ENCODE measurements at places on chromosomes 5 and 9.

DNA sequence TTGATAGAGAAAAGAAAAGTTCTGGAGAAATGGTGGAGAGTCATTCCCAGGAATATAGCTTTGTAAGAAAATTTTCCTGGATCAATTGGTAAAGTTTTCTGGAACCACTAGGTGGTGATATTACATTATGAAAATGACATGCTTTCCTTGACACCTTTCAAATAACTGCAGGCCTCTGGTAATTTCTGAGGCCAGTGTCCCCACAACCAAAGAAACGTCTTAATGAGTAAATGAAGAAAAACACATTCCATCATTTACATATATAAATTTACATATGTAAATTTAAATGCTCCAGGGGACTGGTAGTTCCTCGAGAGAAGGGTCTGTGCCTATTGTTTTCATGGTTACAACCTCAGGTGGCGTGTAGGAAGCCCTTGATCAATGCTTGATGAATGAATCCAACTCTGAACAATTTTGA, 17.2 kb upstream of the RGS3 start:
- DNase-seq: peak; percentile 68

GRCh38 chr9:23563517-23563916, 262.5 kb downstream of the ELAVL2 start:
- DNase-seq: no peak

DNA sequence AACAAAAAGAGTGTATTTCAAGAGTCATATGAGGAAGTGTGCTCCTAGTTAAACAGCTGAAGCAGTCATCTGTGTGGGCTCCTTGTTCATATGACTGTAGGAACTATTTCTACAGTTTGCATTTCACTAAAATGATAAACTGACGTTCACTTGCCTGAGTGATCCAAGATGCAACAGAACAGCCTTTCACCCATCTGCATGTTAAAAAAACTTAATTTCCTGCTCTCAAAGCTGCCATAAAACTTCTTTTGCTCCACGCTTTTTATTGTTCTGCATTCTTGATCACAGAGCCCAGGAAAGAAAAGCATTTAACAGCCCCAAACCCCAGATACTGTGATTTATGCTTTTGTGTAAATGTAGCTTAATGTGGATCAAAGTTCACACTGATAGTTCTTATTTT, 43.9 kb downstream of the ZNF608 start:
- peak; percentile 44 for DNase-seq

GRCh38 chr5:21817668-21818369, 1035.3 kb downstream of the CDH12 start:
- peak; percentile 41 for DNase-seq

- no peak for DNase-seq
Measured at GRCh38 chr9:94281101-94281500, 22.0 kb downstream of the ZNF169 start.

- DNase-seq: no peak
Measured at GRCh38 chr5:150266871-150267291, 22.7 kb downstream of the CAMK2A start.

- peak; percentile 35 for DNase-seq
Measured at GRCh38 chr9:73565833-73566465, 414.3 kb downstream of the ANXA1 start.

DNA sequence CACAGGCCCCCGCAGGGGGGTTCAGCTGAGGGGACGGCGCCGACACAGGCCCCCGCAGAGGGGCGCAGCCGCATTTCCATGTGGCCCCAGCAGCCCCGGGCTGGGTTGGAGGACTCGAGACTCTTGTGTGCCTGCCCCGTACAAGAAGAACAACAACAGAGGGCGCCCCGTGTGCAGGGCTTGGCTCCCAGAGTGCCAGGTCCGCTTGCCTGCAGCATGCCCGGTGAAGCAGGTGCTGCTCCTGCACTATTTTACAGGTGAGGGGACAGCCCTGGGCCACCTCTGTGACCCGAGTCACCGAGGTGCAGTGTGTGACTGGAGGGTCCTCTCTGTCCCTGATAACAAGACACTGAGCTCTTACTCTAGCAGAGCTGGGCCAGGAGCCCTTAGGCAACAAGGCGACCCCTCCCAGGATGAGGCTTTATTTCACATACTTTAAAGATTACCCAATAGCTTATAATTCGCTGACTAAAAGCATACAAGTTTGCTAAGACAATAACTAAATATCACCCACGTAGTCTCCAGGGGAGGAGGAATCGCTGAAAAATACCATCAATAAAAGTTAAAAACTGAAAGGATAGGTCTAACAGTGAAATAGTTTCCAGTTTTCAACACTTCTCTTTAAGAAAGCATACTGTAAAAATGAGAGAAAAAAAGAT, 41.7 kb upstream of the SLC9A3 start:
- DNase-seq: no peak

- DNase-seq: no peak
Measured at GRCh38 chr5:74974451-74975091, 77.8 kb downstream of the GCNT4 start.

DNA sequence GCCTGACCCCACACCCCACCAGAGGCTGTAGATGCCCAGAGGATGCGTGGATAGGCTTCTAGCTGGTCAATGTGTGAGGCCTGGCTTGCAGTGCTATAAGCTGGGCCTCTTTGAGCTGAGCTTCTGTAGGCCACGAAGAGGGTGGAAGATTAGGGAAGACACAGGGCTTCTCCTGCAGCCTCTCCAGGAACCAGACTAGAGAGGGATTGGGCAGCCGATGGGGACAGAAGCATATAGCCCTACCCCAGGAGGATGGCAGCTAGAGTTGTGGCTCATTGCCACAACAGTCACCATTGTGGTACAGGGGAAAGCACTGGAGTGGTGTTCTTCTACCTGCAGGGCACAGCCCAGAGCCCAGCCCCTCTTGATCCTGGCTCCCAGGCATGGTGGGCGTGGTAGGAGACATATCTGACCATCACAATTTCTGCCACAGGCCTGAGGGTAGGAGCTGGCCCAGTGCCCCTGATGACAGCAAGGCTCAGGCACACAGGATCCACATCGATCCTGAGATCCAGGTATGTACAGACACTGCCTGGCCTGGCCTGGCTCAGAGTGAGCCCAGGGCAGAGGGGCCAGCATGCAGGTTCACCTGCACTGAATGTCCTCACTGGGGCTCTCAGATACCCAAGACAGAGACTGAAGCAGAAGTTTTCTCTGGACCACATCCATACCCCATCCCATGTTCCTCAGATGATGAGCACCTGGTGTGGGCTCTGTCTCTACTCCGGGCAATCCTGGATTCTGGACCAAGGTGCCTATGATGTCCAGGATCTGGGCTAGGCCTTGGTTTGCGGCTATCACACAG, 8.7 kb downstream of the PDLIM4 start:
- no peak for DNase-seq

- peak; percentile 78 for DNase-seq
Measured at GRCh38 chr5:73448463-73449136, at the start of gene FOXD1. TSS of gene FOXD1 (minus strand) at chr5:73448777. CDS start at chr5:73448362, 415 bp downstream.

DNA sequence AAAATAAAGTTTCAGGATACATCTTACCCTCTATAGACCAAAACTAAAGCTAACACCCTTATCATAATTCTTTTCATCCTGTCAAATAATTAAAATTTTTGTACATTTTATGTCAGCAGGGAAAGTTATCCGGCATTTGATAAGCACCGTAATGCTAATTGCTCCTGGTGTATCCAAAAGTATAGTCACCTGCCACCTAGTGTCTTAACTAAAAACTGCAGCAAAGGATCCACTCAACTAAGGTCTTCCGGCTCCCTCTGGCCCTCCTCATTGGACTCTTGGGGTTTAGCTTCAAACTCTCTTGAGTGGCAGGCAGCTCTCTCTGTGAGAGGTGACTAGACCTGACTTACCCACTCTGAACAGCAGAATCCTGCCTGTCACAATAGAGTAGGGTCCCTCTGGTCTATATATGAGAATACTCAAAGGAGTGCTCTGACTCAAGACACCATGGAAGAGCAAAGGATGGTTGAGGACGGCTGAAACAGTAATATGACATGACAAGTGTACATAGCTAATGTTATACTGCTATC, 60.4 kb upstream of the CAST start:
- peak; percentile 80 for DNase-seq

DNA sequence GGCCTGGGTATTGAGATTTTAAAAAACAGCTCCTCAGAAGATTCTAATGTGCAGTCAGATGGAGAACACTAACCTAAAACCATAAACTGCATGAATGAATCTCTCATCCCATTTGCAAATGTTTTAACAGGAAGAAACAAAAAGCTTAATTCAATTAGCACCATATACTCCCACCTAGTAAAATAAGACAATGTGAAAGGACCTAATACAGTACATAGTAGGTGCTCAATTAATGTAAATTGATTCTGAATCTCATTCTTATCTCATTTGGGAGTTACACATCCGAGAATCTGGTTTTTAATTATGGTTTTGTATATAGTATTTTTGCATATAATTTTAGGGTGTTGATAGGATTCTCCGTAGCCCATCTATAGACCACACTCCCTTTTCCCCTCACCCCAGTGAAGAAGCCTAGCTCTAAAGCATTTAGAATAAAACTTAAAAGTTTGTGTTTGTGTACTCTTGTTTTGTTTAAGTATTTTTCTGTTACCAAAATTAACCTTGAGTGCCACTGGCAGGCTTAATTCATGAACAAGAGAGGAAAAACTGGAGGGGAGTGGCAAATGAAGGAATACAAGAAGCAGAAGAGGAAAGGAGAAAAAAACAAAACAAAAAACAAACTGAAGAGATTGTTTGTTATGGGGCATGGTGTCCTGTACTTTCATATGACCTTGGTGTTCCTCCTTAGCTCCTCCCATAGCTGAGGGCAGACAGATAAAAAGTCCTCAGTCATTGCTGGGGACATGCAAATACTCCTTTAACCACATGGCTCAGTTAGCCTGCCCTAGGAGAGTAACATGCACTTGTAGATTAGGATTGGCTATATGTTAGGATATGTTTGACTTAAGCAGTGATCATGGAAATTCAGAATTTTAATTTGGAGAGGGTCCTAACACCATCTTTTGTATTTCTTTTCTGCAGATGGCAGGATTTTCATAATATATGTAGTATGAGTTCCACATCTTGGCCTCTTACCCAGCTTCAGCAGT, 1.2 kb downstream of the RNF14 start:
- DNase-seq: peak; percentile 66

DNA sequence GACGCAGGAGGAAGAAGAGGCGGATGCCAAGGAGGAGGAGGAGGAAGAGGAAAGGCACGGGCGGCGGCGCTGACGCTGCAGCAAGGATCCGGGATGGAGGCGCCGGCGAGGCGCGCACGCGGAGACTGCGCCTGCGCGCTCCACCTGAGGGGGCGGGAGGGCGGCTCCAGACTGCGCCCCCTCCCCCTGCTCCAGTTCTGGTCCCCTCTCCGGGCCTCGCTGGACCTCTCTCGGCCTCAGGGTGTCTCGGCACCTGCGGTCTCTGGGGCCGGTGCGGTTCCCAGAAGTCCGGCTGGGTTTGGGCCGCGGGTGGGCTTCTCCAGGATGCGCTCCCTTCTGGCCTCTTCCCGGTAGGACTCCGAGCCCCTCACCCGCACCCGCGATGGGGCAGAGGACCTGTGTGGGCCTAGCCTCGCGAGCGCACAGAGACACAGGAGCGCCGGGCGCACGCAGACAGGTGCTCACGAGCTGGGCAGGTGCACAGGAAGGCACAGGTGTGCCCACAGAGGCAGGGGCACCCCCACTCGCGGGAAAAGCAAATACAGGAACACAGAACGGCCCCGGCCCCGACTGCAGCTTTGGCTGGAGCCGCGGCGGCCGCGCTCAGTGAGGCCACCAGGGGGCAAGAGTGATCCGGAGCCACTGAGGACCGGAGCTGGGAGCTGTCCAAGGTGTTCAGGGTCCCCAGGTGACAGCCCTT, at the start of gene NPDC1:
Gene NPDC1, minus strand, starts transcription at position 90 of the 700 bp plus-strand sequence. CDS start 188 bp downstream, outside the sequence.
- peak; percentile 92 for DNase-seq

DNA sequence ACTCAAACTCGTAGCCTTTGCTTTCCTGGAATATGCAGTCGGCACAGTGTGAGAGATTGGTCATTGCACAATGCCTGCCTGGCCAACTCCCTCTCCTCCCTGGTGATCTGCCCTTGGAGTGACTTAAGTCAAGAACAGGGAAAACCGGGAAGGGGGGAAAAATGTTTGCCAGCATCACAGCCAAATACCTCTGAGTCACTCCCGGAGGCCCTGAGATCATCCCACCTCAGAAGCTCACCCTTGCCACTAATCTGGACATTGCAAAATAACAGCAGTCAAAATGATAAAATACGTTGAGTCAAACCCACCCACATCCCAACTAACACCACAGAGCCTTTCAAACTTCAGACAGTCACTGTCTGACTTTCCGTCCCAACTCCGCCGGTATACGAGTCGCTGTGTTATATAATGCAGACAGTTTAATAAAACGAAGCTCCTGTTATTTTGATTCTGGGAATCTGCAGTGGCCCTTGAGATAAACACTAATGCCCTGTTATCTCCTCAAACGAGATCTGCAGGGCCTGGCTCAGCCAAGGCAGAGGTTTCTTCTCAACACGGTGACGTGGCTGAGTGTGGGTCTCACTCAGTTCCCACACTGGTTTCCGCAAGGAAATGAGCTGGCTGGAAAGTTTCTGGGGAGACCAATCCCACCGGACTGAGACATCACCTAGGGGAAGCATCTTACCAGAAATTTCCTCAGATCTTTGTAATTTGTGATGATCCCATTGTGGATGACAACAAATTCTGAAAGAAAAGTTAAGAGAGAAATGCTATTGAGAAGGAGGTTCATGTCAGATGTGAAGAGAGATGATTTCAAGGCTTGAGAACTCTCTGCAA, 22.1 kb downstream of the GFPT2 start:
- peak; percentile 50 for DNase-seq

DNA sequence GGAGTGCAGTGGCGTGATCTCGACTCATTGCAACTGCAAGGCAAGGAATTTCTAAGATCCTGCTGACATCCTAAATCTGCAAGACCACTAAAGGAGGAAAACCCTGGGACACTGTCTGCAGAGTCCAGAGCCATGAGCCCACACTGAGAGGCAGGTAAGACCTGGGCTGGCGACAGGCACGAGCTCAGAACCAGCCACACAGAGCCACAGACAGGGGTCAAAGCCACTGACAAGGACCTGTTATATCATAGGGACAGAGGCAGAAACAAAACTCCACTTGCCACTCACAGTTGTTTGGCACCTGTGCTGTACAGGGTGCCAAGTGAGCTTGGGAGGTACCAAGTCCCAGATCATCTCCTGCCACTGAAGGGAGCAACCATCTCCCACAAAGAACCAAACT, 34.2 kb downstream of the IPPK start:
- no peak for DNase-seq

DNA sequence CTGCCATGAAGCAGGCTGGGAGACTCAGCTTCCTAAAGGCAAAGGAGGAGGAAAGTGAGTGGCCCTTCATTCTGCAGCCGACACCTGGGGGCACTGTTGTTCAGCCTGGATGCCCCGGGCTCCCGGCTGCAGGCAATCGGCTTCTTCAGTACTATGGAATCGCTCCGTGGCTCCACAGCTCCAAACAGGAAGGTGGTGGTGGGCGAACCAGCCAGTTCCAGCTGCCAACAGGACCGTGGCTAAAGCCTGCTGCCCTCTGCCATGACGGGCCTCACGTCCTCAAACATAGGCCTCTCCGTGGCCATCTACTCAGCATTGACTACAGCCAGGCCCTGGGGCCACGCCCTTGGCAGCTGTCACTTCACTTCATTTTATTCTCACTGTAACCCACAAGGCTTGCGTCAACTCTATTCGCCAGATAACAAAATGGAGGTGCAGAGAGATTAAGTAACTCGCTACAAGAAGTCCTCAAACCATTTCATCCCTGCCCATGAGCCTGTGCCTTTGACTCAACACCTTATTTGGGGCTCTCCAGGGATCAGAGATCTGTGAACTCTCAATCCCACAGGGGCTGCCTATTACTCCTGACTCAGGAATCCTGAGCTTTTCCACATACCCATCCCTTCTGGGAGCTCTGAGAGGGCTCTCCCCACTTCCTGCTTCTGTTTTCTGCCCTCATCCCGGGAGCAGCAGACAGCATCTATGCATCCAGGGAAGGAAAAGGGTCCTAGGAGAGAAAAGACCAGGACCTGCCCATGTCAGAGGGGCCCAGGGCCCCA, 38.0 kb downstream of the PAX5 start:
- DNase-seq: peak; percentile 81
